Right hindlimb (tissue), 1 donor: ENCODE measurements at places on chromosomes 5 and 9.

- DNase-seq = no peak
Measured at GRCh38 chr9:37187713-37188439, 67.5 kb downstream of the ZCCHC7 start.

GRCh38 chr5:10875201-10875768, 114.3 kb upstream of the DAP start:
- DNase-seq = no peak

- peak; percentile 41 for DNase-seq
Measured at GRCh38 chr5:139061274-139061673, 136.9 kb downstream of the SIL1 start.

GRCh38 chr5:169013208-169013728, 287.7 kb downstream of the SLIT3 start:
- no peak for DNase-seq

- no peak for DNase-seq
Measured at GRCh38 chr9:107215381-107215780, 67.7 kb upstream of the RAD23B start.

DNA sequence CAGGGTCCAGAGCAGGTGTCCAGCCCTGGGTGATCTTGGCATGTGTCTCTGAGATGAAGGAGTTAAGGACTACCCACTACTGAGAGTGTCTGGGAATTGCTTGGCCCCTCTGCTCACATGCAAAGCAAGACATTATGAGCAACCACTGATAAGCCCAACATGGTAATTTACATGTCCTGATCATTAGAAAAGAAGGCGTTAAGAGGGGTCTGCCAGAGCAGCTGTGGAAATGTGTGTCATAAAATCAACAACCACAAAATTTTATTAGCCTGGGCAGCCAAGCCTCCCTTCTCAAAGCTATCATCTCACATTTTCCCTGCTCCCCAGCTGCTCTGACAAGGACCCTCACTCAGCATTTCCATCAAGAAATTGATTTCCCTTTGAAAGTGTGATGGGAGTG, 351.0 kb downstream of the SPOCK1 start:
- no peak for DNase-seq
